ENCODE measurements at places on chromosomes 12 and 14.

GRCh38 chr14:70697701-70698100, 56.0 kb downstream of the TTC9 start:
- DNase-seq: no peak

- DNase-seq: no peak
Observed at GRCh38 chr12:87671757-87672156, 357.4 kb downstream of the C12orf50 start.

DNA sequence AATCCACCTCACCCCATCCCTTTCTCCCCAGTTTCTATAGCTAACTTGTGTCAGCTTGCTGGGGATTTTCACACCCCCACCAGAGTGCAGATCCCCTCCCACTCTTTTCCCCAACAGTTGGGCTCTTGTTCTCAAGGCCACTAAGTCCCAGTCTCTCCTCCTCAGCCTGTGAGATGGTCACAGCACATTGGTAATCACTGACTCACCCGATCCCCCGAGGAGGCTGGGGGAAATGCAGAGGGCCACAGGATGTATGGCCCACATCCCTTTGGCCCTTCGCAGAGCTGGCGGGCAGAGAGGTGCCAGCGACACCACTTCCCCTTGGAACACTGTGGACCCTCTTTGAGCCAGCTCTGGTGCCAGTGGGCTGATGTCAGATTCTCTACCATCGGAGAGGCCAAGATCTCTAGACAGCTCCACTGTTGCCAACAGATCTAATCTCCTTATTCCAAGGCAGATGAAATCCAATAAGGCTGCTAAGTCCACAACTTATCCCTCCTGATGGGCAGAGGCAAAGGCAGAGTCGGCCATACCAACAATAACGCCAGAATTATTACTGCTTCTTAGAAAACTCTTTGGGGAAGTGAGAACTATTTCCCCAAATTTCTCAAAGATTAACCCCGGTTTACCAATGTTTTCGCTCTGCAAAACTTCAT, 1.6 kb downstream of the FMNL3 start:
- peak; percentile 14 for DNase-seq

GRCh38 chr12:132804426-132804861, 24.2 kb downstream of the GOLGA3 start:
- DNase-seq: no peak

DNA sequence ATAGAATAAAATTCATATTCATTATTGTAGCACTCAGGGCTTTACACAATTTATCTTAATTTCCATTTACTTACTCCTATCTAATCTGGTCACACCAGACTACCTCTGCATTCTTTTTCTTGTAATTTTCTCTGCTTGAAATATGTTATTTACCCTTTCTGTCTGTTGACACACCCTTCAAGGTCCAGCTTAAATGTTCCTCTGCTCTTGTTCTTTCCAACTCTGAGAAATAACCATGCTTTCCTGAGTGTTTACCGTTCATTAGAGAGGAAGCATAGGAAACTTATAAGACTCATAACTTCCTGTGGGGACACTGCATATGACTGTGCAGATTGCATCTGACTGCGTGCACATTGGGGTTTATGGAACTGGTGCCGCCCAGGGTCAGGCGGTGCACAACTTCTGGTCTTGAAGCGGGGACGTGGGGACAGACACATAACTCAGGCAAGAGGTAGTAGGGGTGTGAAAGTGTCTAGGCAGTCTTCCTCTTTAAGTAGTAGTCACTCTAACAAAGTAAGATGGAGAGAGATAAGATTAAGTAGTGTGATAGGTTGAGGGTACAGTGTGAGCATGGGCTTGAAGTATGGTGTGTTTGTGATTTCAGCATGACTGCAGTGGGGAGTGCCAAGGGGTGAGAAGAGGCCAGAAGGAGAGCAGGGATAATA, 42.6 kb upstream of the FOXJ2 start:
- no peak for DNase-seq

DNA sequence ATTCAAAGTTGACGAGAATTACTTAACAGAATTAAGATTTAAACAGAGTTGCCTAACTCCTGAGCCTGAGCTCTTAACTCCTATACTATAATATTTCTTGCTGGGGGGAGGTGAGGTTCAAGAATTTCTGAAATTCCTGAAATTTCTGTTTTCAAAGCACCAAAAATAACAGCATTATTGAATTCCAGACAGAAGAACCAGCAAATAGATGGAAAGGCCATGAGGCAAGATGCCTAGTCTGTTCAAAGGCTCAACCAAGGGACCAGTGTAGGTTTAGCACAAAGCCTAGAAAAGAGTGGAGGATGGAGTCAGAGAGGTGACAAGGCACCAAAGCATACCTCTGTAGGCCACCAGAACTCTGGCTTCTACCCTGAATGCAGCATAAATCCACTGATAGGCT, 76.4 kb downstream of the PPP1R12A start:
- DNase-seq: no peak

DNA sequence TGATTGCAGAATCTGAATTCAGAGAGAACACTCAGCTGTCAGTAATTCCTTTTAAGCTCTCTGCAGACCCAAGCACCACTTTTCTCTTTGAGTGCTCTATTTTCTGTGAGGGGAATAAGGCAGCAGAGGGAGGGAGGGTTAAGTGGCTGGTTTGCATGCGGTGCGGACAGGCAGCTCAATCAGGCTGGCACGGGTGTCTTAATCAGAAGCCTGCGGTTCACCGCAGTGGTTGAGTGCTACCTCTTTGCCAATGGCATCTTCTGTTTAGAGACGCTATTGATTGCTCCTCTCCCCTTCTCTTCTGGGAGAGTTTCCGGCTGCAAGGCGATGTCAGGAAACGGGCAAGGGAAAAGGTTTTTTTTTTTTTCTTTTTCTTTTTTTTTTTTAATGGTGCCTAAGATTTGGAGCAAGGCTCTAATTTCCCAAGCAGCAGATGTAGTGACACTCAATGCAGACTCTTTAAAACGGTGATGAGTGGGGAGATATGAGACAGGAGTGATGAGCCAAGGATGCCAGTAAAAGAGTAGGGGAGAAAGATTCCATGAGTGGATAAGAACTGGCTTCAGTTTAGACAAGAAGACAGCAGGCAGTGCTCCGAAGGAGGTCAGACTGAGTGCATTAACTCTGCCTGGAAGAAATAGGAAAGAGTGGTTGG, 533.7 kb upstream of the SEL1L start:
- DNase-seq: no peak

GRCh38 chr14:28769276-28769880, 2.8 kb downstream of the FOXG1 start:
- no peak for DNase-seq

- DNase-seq: no peak
Observed at GRCh38 chr12:100706033-100706432, 88.5 kb upstream of the ANO4 start.
